ENCODE measurements at places on chromosomes 16 and 17. TPM values are rescaled to one million over a fixed set of nuclear protein-coding genes. Genes with fewer than 3 reads are reported as not detected.

- no peaks in the 10 kb centered on the region for H3K36me3 ChIP-seq
- no peak overlapping the region for H3K27ac ChIP-seq
- no peak for DNase-seq
- no peaks in the 10 kb centered on the region for H3K4me1 ChIP-seq
- H3K4me3 ChIP-seq: no peak overlapping the region
Observed at GRCh38 chr16:87140211-87141200, 176.7 kb downstream of the C16orf95 start.

- H3K27ac ChIP-seq: no peak overlapping the region
- H3K4me1 ChIP-seq: no peaks in the 10 kb centered on the region
- H3K4me3 ChIP-seq: no peak overlapping the region
- DNase-seq: no peak
- no peaks in the 10 kb centered on the region for H3K36me3 ChIP-seq
Observed at GRCh38 chr16:78348886-78349285, 249.4 kb downstream of the WWOX start.

GRCh38 chr16:81435103-81435502 lies 9.5 kb upstream of the CMIP start:
- H3K27ac ChIP-seq: no peak overlapping the region
- no peak for DNase-seq
- peaks cover 5% of the 10 kb centered on the region for H3K4me1 ChIP-seq
- H3K27me3 ChIP-seq: peaks cover 14% of the 10 kb centered on the region
- H3K36me3 ChIP-seq: no peaks in the 10 kb centered on the region

DNA sequence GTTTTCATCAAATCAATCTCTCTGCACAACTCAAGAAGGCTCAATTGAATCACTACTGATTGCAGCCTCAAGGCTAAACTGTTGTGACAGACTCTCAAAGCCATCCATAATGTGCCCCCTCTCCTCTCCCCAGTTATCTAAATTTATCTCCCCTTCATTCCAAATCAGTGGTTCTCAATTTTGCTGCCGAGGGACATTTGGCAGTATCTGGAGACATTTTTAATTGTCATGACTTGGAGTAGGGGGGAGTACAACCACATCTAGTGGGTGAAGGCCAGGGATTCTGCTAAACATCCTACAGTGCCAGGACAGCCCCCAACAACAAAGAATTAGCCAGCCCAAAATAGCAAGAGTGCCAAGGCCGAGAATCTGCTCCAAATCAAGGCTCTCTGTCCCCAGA lies 9.1 kb downstream of the USP31 start:
- peaks cover 5% of the 10 kb centered on the region for H3K4me1 ChIP-seq
- no peak overlapping the region for H3K27ac ChIP-seq
- no peak overlapping the region for H3K4me3 ChIP-seq
- no peak for DNase-seq
- H3K36me3 ChIP-seq: peaks cover 2% of the 10 kb centered on the region

DNA sequence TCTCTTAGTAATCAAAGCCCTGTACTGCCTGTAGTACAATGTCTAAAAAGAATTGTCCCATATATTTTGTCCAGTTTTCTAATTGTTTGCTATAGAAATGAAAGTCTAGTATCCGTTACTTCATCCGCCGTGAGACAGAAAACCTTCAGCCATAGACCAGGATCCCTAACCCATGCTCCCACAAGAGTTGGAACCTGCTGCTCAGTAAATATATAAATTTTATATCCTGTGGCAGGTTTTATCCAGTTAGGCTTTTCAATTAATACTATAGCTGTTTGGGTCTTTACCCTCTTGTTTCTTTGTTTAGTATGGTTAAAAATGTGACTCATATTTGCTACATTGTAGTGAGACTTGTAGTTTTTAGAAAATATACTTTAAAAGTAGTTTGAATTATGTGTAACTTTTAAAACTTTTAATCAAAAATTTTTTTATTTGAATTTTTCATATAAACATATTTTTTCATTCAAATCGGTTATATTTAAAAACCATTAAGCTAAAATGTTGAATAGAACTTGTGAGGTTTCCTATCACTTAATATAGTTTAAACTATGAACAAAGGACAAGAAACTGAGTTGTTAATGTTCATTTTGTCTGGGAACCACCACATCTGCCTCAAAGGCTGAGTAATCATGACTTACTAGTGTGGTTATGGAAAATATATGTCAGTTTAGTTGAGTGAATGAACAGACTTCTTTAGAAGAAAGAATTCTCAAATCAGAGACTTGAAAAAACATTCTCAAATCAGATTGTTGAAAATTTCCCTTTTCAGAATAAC lies 54.8 kb downstream of the VMP1 start:
- no peaks in the 10 kb centered on the region for H3K27me3 ChIP-seq
- H3K4me1 ChIP-seq: peaks cover 64% of the 10 kb centered on the region
- peak overlapping the region; percentile 96 for H3K27ac ChIP-seq
- peak overlapping the region; percentile 64 for H3K4me3 ChIP-seq

GRCh38 chr17:76539631-76540271 lies at the start of gene PRCD:
Gene PRCD (plus strand): TSS chr17:76540044. CDS start chr17:76540142, 98 bp downstream.
- DNase-seq: no peak
- peak within 1 kb of the TSS; percentile 40 for H3K27ac ChIP-seq
- no peak within 1 kb of the TSS for H3K4me3 ChIP-seq
- peaks cover 3% of the 10 kb centered on the region for H3K36me3 ChIP-seq

- no peak for DNase-seq
- no peaks in the 10 kb centered on the region for H3K36me3 ChIP-seq
- no peak overlapping the region for H3K27ac ChIP-seq
- H3K4me3 ChIP-seq: no peak overlapping the region
- H3K27me3 ChIP-seq: peaks cover 29% of the 10 kb centered on the region
Observed at GRCh38 chr17:38449364-38449763, 21.1 kb downstream of the ARHGAP23 start.

GRCh38 chr17:28347261-28347891 lies 10.0 kb downstream of the POLDIP2 start:
- no peak overlapping the region for H3K27ac ChIP-seq
- H3K4me3 ChIP-seq: no peak overlapping the region
- no peaks in the 10 kb centered on the region for H3K27me3 ChIP-seq
- H3K4me1 ChIP-seq: no peaks in the 10 kb centered on the region
- no peak for DNase-seq
- peaks cover 54% of the 10 kb centered on the region for H3K36me3 ChIP-seq

DNA sequence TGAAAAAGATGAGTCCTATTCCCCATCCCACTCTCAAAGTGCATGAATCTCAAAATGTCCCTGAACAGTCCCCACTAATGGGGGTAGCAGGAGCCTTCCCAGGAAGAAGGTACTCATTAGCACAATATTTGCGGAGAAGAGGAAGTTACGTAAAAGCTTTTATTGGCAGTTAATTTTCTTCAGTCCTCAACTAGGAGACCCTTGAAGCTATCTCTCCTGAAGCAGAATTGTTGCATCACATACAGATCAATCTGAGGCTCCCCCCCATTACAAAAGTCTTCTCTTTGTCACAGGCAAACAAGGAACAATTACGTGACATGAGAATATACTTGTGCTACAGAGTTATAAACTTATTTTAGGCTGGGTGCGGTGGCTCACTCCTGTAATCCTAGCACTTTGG lies 14.2 kb downstream of the SLFN12L start:
- H3K4me1 ChIP-seq: peaks cover 100% of the 10 kb centered on the region
- no peak for DNase-seq
- no peaks in the 10 kb centered on the region for H3K27me3 ChIP-seq

DNA sequence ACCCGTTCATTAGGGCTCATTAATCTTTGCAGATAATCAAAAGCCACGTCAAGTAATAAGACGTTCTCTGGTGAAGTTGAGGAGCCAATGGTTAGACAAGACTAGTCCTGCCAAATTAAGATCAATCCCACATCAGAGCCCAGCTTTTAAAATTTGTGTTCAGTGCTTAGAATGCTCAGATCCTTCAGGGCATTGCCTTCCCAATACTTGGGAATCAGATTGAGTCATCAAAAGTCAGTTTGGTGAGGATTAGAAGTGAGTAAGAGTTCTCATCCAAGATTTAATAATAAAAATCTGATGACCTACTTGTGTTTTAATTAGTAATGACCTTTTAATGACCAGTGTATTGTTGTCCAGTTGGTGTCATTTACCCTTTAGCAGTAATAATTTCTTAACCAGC lies 19.8 kb downstream of the MAP2K4 start:
- DNase-seq: no peak
- H3K36me3 ChIP-seq: no peaks in the 10 kb centered on the region
- no peak overlapping the region for H3K27ac ChIP-seq
- peaks cover 27% of the 10 kb centered on the region for H3K4me1 ChIP-seq
- H3K4me3 ChIP-seq: no peak overlapping the region

- H3K27ac ChIP-seq: no peak overlapping the region
- H3K27me3 ChIP-seq: peaks cover 23% of the 10 kb centered on the region
- peaks cover 6% of the 10 kb centered on the region for H3K4me1 ChIP-seq
- DNase-seq: peak; percentile 49
- peak overlapping the region; percentile 58 for H3K4me3 ChIP-seq
- no peaks in the 10 kb centered on the region for H3K36me3 ChIP-seq
Observed at GRCh38 chr17:68011199-68011665, 15.0 kb upstream of the C17orf58 start.

- H3K36me3 ChIP-seq: no peaks in the 10 kb centered on the region
- no peaks in the 10 kb centered on the region for H3K4me1 ChIP-seq
- DNase-seq: no peak
- no peak overlapping the region for H3K4me3 ChIP-seq
- H3K27me3 ChIP-seq: peaks cover 3% of the 10 kb centered on the region
Observed at GRCh38 chr16:28078261-28078660, 14.7 kb upstream of the GSG1L start.

DNA sequence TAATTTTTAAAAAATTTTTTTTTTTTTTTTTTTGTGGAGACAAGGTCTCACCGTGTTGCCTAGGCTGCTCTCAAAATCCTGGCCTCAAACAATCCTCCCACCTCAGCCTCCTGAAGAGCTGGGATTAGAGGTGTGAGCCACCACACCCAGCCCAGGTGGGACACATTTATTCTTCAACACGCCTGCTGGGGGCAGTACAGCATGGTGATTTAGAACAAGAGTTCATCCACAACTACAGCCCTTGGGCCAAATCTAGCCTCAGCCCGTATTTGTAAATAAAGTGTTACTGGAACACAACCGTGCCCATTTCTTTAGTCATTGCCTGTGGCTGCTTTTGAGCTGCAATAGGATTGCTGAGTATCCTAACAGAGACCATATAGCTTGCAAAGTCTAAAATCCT lies 92.8 kb downstream of the KATNIP start:
- H3K36me3 ChIP-seq: no peaks in the 10 kb centered on the region
- no peaks in the 10 kb centered on the region for H3K27me3 ChIP-seq
- DNase-seq: no peak
- H3K27ac ChIP-seq: no peak overlapping the region

DNA sequence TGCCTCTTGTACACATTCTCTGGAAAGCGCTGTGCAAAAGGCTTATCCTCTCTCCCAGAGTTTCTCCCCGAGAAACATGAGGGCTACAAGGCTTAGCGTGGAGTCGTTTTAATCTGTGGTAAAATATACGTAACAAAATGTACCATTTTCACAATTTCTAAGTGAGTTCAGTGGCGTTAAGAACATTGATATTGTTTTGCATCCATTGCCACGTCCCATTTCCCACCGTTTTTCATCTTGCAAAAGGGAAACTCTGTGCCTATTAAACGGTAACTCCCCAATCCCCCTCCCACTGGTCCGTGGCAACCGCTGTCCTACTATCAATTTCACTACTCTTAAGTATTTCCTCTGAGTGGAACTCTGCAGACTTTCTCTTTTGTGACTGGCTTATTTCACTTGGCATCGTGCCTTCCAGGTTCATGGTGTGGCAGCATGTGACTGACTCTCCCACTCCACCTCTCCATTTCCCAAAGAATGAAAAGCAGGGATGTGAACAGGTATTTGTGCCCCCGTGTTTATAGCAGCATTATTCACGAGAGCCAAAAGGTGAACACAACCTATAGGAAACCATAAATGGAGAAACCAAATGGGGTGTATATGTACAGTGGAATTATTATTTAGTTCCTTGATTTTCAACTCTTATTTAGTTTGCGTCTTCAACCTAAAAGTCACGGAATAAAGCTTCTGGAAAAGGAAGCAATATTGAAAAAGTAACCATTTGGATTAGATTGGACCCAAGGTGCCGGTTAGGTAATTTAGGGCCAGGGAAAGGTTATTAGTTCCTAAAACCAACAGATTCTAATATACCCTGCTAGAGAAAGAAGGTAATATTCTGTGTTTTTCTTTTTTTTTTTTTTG lies 1.1 kb upstream of the USP32 start:
- no peaks in the 10 kb centered on the region for H3K36me3 ChIP-seq
- no peaks in the 10 kb centered on the region for H3K27me3 ChIP-seq
- H3K4me3 ChIP-seq: peak overlapping the region; percentile 97
- peak; percentile 37 for DNase-seq
- H3K27ac ChIP-seq: peak overlapping the region; percentile 95
- H3K4me1 ChIP-seq: peaks cover 48% of the 10 kb centered on the region

DNA sequence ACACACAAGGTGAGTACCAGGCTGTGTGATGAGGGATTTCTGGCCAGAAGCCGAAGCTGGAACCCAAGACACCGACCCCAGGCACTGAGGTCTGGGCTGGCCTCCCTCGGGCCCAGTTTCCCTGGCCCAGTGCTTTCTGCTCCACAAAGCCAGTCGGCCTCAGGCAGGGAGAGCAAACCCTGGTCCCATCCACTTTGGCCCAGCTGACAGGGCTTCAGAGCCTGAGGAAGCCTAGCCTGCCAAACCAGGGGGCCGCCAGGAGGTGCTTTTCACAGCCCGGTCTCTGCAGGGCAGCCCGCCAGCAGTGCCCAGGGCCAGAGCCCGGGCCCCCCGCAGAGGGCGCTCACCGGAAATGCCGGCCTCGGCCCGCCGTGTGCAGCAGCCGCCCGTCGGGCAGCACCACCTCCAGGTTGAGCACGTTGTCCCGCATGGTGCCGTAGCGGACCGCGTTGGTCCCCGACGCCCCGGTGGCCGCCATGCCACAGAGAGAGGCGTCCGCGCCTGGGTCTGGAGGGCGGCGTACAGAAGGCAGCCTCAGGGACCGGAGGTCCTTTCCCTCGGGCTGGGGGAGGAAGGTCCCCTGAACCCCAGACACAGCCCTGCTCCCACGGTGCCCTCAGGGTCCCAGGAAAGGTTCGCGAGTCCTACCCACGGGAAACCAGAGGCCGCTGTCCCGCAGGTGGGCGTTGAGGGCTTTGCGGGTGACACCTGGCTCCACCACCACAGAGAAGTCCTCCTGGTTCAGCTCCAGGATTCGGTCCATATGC lies 2.2 kb downstream of the LDHD start:
- H3K4me3 ChIP-seq: no peak overlapping the region
- DNase-seq: no peak
- no peaks in the 10 kb centered on the region for H3K36me3 ChIP-seq
- no peak overlapping the region for H3K27ac ChIP-seq

- no peak for DNase-seq
- no peak overlapping the region for H3K4me3 ChIP-seq
- H3K27me3 ChIP-seq: no peaks in the 10 kb centered on the region
- H3K27ac ChIP-seq: no peak overlapping the region
- H3K36me3 ChIP-seq: no peaks in the 10 kb centered on the region
Observed at GRCh38 chr16:63057341-63057740, 1021.1 kb upstream of the CDH8 start.

GRCh38 chr16:55439101-55439690 lies 39.8 kb upstream of the MMP2 start:
- no peak for DNase-seq
- peaks cover 2% of the 10 kb centered on the region for H3K27me3 ChIP-seq
- H3K4me3 ChIP-seq: no peak overlapping the region
- H3K4me1 ChIP-seq: no peaks in the 10 kb centered on the region
- no peaks in the 10 kb centered on the region for H3K36me3 ChIP-seq
- H3K27ac ChIP-seq: no peak overlapping the region

The UNC13D gene
- total RNA-seq: 185 TPM

The ZFHX3 gene
- total RNA-seq: 0.34 TPM

The LGALS9B gene
- total RNA-seq: not detected

The SLC38A10 gene
- 99.7 TPM for total RNA-seq

The FBXW10 gene
- not detected for total RNA-seq

The AOC3 gene
- total RNA-seq: 3.7 TPM

The MT3 gene
- total RNA-seq: 1.9 TPM

The TP53TG3B gene
- total RNA-seq: not detected

The KRTAP17-1 gene
- total RNA-seq: not detected

The ACD gene
- total RNA-seq: 59.1 TPM

The ADAD2 gene
- not detected for total RNA-seq

The KRT12 gene
- total RNA-seq: not detected

The CRYBA1 gene
- total RNA-seq: not detected

The SCN4A gene
- 0.13 TPM for total RNA-seq
